ENCODE measurements at places on chromosomes 7 and 10. TPM values are rescaled to one million over a fixed set of nuclear protein-coding genes. Genes with fewer than 3 reads are reported as not detected.

Gene KEL
- polyA plus RNA-seq = not detected

DNA sequence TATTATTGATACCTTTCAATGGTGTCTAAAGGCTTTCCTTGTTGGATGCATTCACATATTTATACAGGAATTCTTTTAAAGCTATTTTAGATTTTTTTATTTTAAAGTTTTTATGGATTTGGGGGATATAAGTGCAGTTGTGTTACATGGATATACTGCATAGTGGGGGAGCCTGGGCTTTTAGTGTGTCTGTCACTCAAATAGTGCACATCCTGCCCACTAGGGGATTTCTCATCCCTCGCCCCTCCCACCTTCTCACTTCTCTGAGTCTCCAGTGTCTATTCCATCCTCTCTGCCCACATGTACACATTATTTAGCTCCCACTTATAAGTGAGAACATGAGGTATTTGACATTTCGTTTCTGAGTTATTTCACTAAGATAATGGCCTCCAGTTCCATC, 154.0 kb upstream of the MKI67 start:
- H3K27me3 ChIP-seq = peaks cover 44% of the 10 kb centered on the region
- H3K4me1 ChIP-seq = peaks cover 6% of the 10 kb centered on the region
- no peak for DNase-seq

Gene NUTM2B
- polyA plus RNA-seq = not detected

Gene CASD1
- polyA plus RNA-seq = 13.8 TPM

Gene CALML3
- polyA plus RNA-seq = not detected

- H3K27me3 ChIP-seq = peaks cover 5% of the 10 kb centered on the region
- no peak overlapping the region for H3K27ac ChIP-seq
- no peaks in the 10 kb centered on the region for H3K4me1 ChIP-seq
- no peaks in the 10 kb centered on the region for H3K36me3 ChIP-seq
- no peak for DNase-seq
- no peak overlapping the region for H3K4me3 ChIP-seq
Observed at GRCh38 chr10:132133005-132133404, 53.7 kb upstream of the DPYSL4 start.

- H3K4me3 ChIP-seq = no peak overlapping the region
- no peaks in the 10 kb centered on the region for H3K4me1 ChIP-seq
- DNase-seq = no peak
- H3K27ac ChIP-seq = no peak overlapping the region
Observed at GRCh38 chr7:107594961-107595737, 15.1 kb downstream of the BCAP29 start.

Gene UCMA
- not detected for polyA plus RNA-seq

DNA sequence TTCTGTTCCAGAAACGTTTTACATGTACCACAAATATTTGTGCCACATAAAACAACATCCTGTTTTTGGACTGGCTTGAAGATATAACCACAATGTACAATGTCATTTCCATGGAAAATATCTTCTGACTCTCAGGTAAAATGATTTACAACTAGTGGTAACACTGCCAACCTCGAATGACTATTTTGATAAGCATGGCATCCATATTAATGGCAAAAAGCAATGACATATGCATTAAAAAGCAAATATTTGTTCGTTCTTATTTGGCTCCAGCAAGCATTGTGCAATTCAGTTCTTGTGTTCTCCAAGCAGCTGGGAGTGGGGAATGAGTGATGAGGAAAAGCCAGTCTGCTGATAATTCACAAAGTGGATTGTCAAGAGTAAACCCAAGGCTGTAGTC, 289.0 kb downstream of the PLXDC2 start:
- H3K4me3 ChIP-seq = no peak overlapping the region
- no peaks in the 10 kb centered on the region for H3K36me3 ChIP-seq
- H3K4me1 ChIP-seq = no peaks in the 10 kb centered on the region
- no peak overlapping the region for H3K27ac ChIP-seq
- no peaks in the 10 kb centered on the region for H3K27me3 ChIP-seq

DNA sequence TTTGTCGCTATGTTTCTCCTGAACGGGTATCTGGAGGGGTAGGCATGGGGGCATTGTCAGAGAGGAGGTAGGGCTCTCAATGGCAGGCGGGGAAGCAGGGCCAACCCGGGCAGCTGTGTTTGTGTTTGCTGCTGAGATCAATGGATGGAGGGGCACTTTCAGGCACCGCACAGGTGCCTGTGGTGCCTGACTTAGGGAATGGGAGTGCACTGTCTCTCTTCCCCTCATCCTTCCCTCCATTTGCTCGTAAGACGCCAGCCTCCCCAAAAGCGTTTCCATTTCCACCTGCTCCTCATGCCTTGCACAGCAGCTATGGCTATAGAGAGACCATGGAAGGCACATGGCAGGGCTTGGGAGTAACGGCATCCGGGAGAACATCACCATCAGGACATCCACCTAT, 615.9 kb upstream of the FOXK1 start:
- no peak overlapping the region for H3K4me3 ChIP-seq
- no peak for DNase-seq
- H3K4me1 ChIP-seq = peaks cover 5% of the 10 kb centered on the region

DNA sequence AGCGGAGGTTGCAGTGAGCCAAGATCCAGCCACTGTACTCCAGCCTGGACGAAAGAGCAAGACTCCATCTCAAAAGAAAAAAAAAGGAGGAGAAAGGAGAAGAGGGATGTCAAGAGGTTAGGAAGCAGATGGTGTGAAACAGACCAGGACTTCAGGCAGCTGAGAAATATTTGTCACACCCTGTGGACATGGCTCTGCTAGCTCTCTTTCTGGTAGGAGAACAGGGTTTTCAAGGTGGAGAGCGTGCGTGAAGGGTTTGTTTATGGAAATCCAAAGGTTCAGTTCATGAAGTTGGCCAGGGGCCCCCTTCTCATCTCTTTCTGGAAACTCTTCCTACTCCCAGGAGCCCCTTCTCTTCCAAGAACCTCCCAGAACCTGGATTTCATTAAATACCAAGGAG, 110.8 kb upstream of the GALNT17 start:
- no peaks in the 10 kb centered on the region for H3K4me1 ChIP-seq
- no peaks in the 10 kb centered on the region for H3K36me3 ChIP-seq
- no peak for DNase-seq

DNA sequence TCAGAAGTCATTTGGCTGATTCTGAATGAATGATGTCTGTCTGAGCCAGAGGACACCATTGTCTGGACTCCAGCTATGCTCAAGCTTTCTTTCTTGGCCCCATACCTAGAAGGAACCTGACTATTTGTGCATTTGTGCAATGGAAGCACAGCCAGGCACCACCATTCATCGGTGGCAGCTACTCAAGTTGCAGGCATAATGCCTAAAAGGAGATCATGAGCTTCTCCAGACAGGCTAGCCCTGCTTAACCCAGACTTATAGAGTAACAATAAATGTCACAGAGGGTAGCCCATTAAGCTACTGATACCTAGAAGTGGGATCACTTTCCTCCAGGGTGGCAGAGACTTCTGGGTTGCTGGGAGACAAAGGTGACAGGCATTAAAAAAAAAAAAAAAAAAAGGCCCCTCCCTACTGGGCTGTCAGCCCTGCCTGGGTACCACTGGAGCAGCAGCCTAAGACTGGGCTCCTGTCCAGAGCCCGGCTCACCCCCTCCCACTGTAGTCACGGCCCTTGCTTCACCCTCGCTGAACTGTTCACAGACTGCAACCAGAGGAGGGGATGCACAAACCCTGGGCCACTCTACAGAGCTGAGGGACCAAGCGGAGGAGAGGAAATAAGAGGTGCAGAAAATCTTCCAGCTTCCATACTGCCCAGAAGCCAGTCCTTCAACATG, 75.4 kb upstream of the ATP6V0A4 start:
- H3K27me3 ChIP-seq = no peaks in the 10 kb centered on the region
- no peaks in the 10 kb centered on the region for H3K4me1 ChIP-seq
- no peak for DNase-seq

DNA sequence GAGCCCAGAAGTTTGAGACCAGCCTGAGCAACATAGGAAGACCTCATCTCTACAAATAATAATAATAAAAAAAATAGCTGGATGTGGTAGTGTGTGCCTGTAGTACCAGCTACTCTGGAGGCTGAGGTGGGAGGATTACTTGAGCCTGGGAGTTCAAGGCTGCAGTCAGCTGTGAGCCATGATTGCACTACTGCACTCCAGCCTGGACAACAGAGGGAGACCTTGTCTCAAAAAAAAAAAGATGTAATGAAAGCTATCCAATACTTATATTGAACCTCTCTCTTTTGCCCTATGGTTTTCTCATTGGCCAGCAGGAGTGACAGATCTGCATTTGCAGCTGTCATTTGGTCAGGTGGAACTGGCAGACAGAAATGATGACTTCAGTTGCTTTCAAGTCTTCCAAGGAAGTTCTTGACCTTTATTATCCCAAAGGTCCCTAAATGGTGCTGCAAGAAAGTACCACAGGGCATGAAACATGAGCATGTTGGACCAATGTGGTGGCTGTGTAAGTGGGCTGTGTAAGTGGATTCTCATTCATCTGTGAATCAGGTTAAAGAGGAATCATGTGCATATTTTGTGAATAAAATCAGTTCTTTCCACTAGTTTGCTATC, 99.4 kb downstream of the CALD1 start:
- H3K4me1 ChIP-seq = no peaks in the 10 kb centered on the region
- DNase-seq = no peak
- no peaks in the 10 kb centered on the region for H3K36me3 ChIP-seq

- H3K27ac ChIP-seq = no peak overlapping the region
- H3K27me3 ChIP-seq = no peaks in the 10 kb centered on the region
- no peak for DNase-seq
- no peaks in the 10 kb centered on the region for H3K4me1 ChIP-seq
Observed at GRCh38 chr10:114605155-114605797, 52.8 kb downstream of the ABLIM1 start.

Gene CAMK1D
- 31.3 TPM for polyA plus RNA-seq

DNA sequence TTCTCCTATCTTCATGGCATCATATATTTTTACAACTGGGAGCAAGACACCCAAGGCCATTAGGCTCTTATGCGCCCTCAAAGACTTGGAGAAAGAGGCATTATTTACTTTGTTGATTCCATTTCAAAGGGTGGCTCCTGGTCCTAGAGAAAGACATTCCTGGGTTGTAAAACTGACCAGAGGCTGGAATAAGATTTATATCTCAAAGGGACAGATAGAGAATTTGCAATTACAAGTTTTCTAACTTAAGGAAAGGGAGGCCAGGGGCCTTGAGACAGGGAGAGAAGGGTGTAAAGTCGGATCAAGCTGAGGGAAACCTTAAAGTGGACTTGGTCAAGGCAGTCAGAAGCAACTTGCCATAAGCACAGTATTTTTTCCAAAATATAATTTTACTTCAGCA, 1086.0 kb downstream of the SORCS3 start:
- no peak overlapping the region for H3K4me3 ChIP-seq
- no peaks in the 10 kb centered on the region for H3K4me1 ChIP-seq
- DNase-seq = no peak
- no peak overlapping the region for H3K27ac ChIP-seq

DNA sequence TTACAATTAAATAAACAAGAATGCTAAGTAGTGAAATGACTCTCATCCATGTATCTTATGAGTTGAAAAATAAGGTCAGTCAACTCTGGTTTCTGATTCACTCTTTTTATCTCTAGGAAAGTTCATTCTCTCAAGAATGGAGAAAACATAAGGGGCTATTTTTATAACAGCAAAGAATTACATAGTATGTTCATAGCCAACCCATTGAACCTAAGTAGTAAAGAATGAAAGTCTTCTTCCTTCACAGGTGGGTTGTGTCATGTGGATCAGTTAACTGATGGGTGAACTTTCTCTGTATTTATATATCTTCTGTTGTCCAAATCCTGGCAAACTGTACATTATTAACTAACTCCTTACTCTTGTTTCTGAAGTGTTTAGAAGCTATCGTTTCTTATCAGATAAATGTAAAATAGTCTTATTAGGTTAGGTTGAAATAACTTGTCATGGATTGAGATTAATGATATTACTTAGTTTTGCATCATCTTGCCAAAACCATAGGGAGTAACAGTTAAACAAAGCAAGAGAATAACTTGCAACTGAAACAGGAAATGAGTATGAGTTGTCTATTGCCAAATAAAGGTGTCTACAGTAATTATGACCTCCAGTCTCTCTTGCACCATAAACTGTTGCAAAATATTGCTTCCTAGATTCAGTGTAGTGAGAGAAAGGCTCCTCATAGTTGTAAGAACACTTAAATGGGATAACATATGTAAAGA, 86.8 kb downstream of the ANKRD7 start:
- peaks cover 8% of the 10 kb centered on the region for H3K36me3 ChIP-seq
- no peak for DNase-seq
- no peak overlapping the region for H3K4me3 ChIP-seq
- H3K27ac ChIP-seq = no peak overlapping the region
- H3K4me1 ChIP-seq = no peaks in the 10 kb centered on the region

Gene GNG11
- polyA plus RNA-seq = 4.0 TPM

DNA sequence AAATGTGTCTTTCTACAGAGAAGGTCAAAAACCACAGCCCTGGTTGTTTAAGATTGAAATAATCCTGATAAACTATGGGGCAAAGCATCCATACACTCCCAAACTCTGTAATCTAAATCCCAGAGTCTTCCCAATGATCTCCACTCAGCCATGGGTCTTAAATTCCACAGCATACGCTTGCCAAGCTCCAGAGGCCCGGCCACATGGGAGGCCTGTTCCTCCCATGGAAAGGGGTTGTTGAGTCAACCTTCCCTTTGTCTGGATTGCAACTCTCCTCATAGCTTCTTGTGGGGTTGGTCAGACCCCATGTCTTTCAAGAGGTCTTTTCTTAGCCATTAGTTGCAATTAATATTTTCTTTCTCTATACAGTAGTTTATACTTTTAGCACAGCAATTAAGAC, 718 bp upstream of the STEAP4 start:
- peaks cover 21% of the 10 kb centered on the region for H3K27me3 ChIP-seq
- H3K4me3 ChIP-seq = no peak overlapping the region
- DNase-seq = no peak

Gene C10orf88
- polyA plus RNA-seq = 12.5 TPM

Gene ARMC3
- polyA plus RNA-seq = not detected

Gene SFRP5
- not detected for polyA plus RNA-seq

DNA sequence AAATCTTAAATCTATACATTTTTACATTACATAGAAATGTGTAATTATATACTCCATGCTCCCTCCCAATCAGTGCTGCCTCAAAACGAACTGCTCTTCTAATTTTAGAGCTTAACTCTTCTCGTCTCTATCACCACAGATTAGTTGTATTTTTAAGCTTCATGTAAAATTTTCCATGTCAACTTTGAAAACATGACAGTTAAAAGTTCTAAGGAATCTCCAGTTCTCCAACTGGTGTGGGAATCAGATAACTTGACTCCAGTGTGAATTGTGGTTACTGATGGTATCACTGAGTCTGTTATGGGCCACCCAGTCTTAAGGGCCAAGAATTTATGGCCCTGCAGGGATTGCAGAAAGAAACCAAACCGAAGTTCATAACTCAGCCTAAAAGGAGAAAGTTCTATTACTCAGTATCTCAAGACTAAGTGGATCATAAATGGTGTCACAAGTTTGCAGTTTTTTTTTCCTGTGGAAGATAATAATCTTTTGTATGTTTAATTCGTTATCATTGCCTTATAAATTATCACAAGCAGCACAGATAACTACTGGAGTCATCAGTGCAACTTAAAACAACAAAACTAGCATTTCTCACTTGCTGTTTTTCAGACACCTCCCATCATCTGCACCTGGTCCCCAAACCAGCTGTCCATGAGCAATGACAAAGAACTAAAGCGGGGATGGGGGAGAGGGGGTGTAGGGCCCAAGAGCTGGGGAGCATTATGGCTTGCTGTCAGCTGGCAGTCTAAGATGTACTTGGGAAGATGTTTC, 31.5 kb upstream of the KMT2E start:
- H3K4me1 ChIP-seq = peaks cover 72% of the 10 kb centered on the region
- no peaks in the 10 kb centered on the region for H3K27me3 ChIP-seq
- no peaks in the 10 kb centered on the region for H3K36me3 ChIP-seq
- H3K4me3 ChIP-seq = peak overlapping the region; percentile 100
